ENCODE measurements at places on chromosomes 16 and 17. TPM values are rescaled to one million over a fixed set of nuclear protein-coding genes. Genes with fewer than 3 reads are reported as not detected.

Gene SOCS1
- 6.9 TPM for total RNA-seq

- H3K27me3 ChIP-seq: no peaks in the 10 kb centered on the region
- H3K36me3 ChIP-seq: no peaks in the 10 kb centered on the region
- peaks cover 17% of the 10 kb centered on the region for H3K4me1 ChIP-seq
- no peak overlapping the region for H3K27ac ChIP-seq
- no peak for DNase-seq
- no peak overlapping the region for H3K4me3 ChIP-seq
Measured at GRCh38 chr16:85564277-85565051, 48.7 kb upstream of the GSE1 start.

DNA sequence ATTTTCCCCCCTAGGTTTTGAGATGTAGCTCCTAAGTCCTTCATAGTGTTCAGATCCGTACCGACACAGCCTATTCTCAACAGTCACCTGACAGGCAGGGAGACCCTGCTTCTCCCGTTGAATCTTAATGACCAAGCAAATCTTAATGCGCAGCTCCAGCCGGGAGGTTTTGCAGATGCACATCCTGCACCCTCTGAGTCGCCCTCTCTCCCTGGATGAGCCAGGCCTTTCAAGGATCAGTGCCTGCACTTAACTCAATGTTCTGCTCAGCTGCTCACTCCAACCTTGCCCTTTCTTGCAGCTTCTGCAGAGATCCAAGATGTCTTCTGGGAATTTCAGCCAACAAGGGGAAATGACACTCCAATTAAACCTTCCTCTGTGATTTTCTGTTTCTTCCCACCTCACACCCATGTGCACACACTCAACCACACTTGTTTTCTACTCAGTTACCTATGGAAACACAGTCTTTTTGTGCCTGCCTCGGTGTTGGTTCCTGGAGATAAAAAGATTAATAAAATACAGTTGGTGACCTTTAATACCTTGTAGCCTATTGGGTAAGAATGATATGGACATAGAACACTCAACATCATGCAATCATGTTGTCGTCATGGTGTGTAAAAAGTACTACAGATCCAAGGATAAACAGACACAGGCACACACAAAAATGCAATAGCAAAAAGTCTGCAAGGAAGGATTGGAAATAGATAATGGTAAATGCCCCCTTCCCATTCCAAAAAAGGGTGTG is 76.9 kb upstream of the DYNLRB2 start:
- DNase-seq: no peak
- no peak overlapping the region for H3K4me3 ChIP-seq
- no peaks in the 10 kb centered on the region for H3K4me1 ChIP-seq
- H3K36me3 ChIP-seq: no peaks in the 10 kb centered on the region
- H3K27ac ChIP-seq: no peak overlapping the region
- H3K27me3 ChIP-seq: peaks cover 67% of the 10 kb centered on the region

DNA sequence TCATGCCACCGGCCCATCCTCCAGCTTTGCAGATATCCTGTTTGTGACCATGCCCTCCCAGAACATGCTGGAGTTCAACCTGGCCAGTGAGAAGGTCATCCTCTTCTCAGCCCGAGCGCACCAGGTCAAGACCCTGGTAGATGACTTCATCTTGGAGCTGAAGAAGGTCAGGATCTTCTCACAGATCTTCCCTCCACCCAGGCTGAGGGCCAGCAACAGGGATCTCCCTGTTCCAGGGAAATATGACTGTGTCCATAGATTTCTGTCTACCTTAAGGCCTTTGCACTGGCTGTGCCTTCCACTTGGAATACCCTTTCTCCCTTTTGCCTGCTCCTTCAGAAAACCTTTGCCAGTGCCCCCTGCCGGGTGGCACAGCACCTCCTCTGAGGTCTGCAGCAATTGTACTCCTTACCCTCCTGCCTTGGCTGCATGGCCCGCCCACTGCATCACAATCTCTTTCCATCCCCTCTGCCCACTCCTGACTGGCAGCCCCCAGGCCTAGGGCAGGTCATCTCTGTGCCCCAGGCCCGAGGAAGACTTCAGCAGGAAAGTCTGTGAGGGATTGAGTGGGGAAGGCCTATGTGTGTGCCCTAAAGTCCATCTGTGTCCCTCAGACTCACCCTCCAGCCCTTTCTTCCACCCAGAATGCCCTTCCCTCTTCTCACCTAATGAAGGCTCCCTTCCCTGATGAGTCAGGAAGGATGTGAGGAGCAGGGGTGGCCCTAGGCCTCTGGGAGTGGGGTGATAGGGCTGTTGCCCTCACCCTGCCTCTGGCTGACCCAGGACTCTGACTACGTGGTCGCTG is 27.3 kb upstream of the ALKBH5 start:
- H3K27me3 ChIP-seq: no peaks in the 10 kb centered on the region
- peaks cover 3% of the 10 kb centered on the region for H3K4me1 ChIP-seq
- H3K4me3 ChIP-seq: no peak overlapping the region
- no peak overlapping the region for H3K27ac ChIP-seq
- H3K36me3 ChIP-seq: no peaks in the 10 kb centered on the region

- H3K4me3 ChIP-seq: peak overlapping the region; percentile 94
- peaks cover 16% of the 10 kb centered on the region for H3K36me3 ChIP-seq
- H3K4me1 ChIP-seq: no peaks in the 10 kb centered on the region
- no peaks in the 10 kb centered on the region for H3K27me3 ChIP-seq
Measured at GRCh38 chr16:89506791-89507191, 1.4 kb upstream of the SPG7 start.
